ENCODE measurements at places on chromosomes 4 and X.

DNA sequence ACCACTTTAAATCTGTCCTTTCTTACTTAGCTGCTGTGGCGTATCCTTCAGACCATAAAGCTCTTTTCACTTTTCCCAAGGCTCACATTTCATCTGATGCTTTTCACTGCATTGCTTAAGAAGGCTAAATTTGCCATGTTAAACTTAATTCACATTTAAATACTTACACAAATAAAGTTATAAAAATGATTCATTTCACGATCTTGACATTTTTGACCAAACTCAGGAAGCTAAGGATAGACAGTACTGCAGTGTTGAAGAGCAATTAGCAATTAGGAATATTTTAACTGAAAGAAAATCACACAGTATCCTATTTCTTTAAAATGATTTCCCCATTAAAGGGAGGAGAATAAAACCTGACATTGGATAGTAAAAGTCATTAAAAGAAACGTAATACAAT, 1038.6 kb downstream of the STPG2 start:
- no peak for DNase-seq

GRCh38 chr4:95867919-95868318, 28.0 kb downstream of the PDHA2 start:
- no peak for DNase-seq

DNA sequence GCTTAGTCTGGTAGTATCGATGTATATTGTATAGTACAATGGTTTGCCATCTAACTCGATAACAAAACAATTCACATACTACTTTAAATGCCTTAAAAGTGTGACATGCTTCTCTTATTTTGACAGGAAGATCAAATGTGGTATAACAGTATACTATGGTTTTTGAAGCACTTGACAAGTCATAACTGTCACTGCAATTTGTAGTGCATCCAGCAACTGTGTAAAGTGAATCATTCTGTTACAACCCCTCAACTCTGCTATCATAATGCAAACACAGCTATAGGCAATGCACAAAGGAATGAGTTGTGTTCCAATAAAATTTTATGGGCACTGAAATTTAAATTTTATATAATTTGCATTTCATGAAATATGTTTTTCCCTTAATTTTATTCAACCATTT, 14.0 kb downstream of the RAP1GDS1 start:
- DNase-seq = no peak

DNA sequence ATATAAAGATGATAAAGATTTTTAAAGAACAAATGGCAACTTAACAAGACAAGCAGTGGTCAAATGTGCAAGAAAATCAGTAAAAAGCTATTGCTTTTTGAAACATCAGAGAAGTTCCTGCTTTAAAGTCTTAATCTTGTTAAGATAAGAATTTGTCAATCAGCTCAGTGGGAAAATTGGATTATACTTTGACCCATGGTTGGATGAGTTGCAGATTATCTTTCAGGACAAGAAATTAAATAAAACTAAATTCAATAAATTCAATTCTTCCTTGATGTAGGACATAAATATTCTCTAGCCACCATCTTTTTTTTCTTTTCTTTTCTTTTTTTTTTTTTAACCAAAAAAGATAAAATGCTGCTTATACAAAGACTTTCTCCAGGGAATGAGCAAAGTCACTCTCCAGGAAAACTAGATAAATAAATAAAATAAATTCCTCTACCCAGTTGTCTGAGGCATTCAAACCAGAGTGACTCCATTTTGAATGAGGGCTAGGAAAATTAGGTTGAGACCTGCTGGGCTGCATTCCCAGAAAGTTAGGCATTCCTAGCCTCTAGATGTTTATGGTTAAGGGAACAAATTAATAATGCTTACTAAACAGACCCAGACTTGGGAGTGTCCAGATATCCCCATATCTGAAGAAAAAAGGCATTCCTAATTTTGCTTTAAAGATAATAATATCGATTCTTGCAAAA, 211.2 kb downstream of the SNCA start:
- DNase-seq = no peak

DNA sequence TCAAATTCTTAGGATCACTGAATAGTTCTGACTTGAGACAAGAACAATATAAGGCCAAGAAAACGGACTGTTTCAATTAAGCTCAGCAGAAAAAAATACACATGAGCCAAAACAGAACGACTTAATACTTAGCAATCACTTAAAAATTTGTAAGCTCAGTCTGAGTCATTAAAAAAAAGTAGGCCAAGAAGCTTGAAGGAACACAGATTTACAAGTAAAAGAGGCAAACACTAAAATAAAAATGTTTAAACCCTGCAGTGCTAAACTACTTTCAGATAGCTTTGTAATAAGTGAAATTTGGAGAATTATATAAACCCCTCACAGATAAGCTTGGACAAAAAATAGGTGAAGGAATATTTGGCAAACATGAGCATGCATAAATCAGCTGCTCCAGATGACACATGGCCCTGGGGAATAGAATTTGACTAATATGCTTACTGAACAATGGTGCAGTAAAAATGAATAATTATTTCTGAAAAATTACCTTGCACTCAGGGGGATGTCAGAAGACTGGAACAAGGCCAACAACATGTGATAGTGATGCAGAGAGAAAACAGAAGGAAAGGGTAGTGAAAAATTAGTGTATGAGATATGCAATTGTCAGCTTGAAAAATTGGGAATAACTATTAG, 49.6 kb downstream of the LNX1 start:
- no peak for DNase-seq

- DNase-seq = no peak
Observed at GRCh38 chr4:44722001-44722400, 4.4 kb downstream of the GNPDA2 start.

DNA sequence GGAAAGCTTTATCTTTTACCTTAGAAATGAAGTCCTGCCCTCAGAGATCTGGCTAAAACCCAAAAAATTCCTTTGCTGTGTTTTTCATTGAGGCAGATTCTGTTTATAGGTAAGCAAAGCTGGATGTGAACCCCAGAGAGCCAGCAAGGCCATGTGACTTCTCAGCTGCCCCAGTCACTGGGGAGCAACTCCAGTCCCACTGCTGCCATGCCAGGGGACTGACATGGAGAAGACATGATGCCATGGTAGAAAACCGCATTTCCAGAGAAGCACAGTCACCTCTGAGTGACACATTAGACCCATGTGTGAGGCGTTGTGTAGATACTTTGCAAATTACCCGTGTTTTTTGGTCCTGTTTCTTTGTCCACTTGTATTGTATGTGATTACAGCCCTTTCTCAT, 45.4 kb downstream of the PTTG2 start:
- no peak for DNase-seq

DNA sequence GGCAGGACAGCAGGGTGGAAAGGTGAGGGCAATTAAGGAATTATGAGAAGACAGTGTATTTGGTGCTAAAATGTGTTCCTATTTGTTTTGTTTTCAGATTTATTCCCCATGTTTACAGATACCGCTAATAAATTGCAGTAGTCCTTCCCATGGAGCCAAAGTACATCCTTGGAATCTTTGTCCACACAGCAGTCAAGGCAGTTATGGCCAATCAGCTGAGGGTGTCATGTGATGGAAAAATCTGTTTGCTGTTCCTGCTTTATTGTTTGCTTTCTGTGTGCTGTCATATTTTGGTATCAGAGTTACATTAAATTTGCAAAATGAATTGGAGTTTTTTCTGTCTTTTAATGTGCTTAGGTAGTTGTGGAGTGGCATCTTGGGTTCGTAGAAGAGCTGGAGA, 10.5 kb downstream of the TRO start:
- no peak for DNase-seq

Data from amygdala (tissue), 56 donors.